ENCODE measurements at places on chromosomes 3 and 15.

DNA sequence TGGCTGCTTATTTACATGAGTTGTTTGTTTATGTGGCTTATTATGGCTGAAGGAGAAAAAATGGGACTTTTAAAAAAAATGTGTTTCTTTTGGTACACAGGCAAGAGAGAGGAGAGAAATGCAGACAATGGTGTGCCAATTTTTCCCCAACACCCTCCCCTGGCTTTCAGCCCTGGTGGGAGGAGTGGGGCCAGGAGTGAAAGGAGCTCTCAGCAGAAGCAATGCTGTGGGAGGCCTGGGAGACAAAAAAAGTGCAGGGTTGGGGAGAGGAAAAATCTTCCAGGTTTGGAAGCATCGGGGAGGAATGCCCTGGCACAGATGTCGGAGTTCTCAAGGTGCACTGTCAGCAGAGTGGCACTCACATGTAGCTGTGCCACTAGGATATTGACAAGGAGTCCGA lies 117.7 kb upstream of the FOXB1 start:
- DNase-seq, result no peak

- no peak for DNase-seq
Measured at GRCh38 chr3:126537116-126537729, 13.3 kb downstream of the CHST13 start.

DNA sequence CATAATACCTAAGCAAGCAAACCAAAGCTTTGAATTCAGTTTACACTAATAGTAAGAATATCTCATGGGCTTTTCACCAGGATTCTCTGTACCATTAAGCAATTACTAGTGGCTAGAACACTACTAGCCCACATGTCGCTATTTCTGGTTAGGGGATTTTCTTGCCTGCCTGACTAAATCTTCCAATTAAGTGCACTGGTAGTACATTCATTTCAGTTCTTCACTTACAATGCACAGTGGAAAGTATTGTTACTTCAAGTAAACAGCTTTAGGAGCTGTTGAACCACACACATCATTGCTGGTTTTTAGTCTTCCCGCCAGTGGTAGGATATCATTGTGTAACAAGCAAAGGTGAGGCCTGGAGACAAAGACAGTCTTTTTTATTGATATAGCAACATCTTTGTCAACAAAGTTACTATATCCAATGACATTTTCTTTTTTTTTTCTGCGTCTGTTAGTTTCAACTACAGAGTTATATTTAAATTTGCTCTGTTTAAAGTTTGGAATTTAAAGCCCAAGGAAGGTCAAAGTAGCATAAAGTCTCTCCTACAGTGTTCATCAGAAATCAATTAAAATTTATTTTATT lies 826.8 kb upstream of the NR2F2 start:
- DNase-seq, result no peak

DNA sequence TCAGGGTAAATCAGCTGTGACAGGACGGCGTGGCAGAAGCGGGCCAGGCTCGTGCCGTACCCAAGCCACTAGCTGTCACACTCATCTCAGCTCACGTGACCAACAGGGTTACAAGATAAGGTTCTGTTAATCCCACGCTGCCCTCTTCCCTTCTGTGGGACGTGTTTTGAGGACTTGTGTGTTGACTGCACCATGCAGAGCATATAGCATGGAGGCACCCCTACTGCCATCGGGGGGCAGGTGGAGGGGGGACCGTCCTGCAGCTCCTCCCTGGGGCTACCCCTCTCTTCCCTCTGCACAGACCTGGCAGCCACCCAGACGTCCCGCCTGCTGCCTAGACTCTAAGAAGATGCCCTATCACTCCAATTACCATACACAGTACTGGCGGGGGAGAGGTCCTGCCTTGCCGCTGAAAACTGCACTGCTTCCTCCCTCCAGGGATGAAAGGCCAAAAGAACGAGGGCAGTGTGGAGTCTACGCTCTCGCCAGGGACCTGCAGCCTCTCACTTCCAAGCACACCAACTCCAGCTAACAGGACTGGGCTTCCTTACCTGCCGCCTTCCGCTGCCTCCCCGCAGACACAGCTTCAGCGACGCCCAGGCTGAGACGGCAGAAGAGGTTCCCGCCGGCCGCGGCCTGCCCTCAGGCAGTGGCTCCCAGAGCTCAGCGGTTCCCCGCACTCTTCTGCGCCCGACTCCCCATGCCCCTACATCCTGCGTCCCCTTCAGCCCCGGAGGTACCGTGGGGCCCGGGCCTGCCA lies at the start of gene TNK2:
Gene TNK2, minus strand, starts transcription at position 618 of the 760 bp plus-strand sequence. CDS start 19,963 bp downstream, outside the sequence.
- peak; percentile 52 for DNase-seq

DNA sequence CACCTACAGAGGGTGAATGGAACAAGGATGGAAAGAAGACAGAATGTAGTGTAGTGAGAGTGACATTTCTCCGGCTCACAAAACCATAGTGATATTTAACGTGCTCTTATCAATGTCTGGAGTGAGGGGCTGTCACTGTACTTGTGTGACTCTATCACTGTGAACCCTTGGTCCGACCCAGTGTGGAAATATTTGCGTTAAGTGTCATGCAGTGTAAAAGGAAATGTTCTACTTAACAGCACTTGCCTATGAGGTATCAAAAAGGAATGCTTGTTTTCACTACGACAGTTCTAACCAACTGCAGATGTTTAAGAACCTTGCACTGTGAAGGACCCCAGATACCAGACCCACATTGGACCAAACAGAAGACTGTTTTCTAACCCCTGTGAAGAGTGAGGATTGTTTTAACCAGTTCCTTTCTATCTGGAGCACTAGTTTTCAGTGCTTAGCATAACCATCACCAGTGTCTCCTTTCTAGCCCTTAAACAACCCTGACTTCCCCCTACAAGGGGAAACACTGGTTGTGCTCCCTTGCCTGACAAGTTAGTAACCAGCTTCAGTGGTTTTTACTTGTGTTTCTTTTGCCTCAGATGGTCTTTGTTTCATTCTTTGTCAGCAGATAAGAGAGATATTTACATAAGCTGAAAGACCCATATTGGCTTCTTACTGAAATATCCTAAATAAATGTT lies 144.7 kb upstream of the ABHD17C start:
- DNase-seq, result no peak

DNA sequence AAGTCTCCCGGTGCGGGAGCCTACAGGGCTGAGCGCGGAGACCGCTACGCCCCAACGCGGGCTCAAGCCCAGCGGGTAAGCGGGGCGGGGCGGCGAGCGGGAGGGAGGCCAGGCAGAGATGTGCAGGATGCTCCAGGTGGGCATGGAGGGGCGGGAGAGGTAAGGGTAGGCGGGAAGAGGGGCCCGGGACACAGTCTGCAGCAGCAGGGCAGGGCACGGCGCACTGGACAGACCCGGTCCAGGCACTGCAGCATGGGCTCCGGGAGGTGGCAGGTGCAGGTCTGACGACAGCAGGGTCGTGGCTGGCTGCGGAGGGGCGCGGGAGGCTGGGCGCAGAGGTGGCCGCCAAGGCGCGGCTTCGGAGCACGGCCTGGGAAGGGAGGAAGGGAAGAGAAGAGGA lies 102.8 kb downstream of the GABRB3 start:
- no peak for DNase-seq

- DNase-seq, result no peak
Measured at GRCh38 chr3:58801541-58801940, 135.0 kb upstream of the FAM3D start.

- DNase-seq, result no peak
Measured at GRCh38 chr3:12027184-12027846, 23.1 kb downstream of the SYN2 start.

GRCh38 chr3:55658270-55658669 lies 171.2 kb upstream of the WNT5A start:
- DNase-seq, result no peak

DNA sequence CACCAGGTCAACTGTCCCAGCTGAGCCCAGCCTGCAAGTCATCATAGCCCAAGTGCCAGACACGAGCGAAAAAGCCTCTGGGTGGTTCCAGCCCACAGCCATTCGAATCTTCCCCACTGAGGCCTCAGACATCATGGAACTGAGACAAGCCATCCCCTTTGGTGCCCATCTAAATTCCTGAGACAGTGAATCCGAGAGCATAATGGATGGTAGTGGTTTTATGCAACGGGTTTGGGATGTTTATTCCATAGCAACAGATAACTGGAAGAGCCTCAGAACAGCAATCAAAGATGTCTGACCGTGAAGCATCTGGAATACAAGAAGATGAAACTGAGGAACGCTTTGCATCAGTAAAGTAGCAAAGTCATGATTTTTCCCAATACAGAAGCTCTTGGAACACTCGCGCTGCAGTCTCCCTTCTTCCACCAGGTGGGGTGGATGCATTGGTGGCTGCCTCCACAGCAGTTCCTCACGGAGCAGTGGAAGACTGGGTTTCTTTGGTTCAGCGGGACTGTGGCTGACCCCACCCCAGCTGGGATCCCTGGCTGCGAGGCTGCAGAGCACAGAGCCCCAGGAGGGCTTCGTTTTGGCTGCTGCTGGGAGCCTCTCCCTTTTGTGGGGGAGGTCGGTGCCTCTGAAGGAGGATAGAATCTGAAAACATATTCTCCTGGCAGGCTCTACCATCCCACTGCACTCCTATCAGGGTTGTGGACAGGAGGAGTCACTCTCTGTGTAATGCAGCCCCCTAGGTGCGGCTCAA lies 26.4 kb upstream of the PDE8A start:
- DNase-seq, result peak; percentile 13

DNA sequence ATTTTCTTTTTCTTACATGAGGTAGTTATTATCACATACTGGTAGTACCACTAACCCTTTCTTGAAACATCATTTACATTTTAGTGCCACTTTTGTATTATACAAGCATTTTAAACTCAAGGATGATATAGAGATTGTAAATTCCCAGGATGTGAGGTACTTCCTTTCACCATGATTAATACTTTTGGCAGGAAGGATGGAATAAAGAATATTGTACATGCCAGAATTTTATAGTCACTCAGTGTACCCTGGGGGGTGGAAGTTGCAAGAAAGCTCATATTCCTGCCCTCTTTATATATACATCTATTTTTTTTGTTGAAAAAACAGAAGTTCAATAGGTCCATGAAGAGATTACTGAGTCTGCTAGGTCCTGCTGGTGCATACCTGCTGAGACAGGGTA lies 141.0 kb upstream of the PLSCR5 start:
- no peak for DNase-seq

- no peak for DNase-seq
Measured at GRCh38 chr15:57554063-57554811, 37.5 kb upstream of the MYZAP start.

DNA sequence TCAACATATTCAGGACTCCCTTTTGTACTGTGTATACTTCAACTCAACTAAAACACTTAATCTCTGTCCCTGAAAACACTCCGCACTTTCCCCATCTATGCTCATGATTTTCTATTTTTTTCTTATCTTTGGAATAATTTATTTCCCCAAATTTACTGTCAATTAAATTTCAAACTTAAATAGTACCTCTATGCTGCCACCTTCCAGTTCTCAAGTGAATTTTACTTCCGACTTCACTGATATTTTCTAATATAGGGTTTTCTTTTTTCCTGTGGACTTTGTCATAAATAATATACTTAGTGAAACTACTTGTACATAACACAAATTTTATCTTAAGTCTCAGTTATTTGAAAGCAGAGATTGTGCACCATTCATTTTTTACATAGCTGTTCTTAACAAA lies 1303.3 kb downstream of the OTOL1 start:
- DNase-seq, result no peak

GRCh38 chr15:32904448-32904847 lies 186.6 kb downstream of the GREM1 start:
- no peak for DNase-seq

DNA sequence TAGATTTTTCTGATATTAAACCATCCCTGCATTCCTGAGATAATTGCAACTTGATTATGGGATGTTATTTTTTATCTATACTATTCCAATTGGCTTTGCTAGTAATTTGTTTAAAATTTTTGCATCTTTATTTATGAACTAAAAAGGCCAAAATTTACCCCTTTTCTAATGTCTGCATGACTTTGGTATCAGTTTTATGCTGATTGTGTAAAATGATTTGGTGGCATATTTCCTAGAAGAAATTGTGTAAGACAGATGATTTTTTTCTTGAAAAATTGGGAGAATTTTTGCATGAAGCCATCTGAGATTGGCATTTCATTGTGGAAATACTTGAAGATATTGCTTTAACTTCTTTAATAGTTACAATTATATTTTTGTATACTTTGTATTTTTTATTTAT lies 183.8 kb upstream of the TBL1XR1 start:
- no peak for DNase-seq

DNA sequence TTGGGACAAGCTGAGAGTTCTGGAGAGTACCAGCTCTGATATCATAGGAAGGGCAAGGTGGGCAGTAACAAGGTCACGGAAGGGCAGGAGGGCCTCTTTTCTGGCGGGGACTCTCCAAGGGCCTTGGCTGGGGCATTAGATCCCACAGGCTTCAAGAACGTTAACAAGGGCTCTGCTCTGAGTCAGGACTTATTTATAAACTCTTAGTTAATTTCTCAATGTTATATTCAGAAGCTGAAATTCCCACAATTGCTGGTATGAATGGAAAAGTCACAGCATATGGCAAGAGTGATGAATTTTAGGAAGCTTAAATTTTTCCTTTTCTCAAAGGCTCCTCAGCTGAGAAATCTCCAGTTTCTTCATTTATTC lies 320.2 kb upstream of the TBC1D5 start:
- no peak for DNase-seq

DNA sequence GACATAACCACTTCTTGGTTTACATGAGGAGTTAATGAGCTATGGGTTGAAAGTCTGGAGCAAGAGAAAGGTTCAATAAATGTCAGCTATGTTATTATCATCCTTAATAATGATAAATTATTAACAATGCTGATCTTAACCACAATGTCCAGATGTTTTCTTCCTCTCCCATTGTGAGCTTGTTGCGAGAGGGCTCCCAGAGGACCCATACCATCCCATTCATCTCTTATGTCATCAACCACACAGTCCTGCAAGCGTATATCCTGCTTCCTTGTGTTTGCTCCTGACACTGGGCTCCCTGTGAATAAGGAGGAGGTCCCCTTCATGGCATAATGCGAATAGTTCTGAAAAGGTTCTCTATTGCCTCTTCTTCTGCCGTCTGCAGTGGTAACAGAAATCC lies 266.8 kb downstream of the TLE3 start:
- DNase-seq, result no peak

GRCh38 chr3:57464801-57465200 lies 79.3 kb downstream of the DNAH12 start:
- no peak for DNase-seq

GRCh38 chr15:44661576-44661975 lies 1.9 kb downstream of the SPG11 start:
- no peak for DNase-seq

GRCh38 chr3:28317438-28318022 lies 31.0 kb upstream of the ZCWPW2 start:
- no peak for DNase-seq

DNA sequence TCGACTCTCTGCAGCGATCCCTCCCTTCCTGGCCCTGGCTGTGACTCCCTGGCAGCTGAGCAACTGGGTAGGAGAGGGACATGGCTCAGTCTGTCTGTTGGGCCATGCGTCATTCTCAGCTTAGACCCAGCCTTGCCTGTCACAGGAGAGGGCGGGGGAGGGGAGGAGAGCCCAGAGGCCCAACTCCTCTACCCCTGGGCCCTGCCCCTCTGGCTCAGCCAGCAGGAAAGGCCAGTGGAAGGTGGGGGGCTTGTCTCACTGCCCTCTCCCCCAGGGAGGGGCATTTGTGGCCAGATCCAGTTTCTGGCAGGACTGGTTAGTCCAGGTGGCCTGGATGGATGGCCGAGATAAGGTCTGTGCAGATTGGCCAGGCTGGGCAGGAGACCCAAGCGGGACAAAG lies 31.6 kb downstream of the DNAJB8 start:
- DNase-seq, result no peak

Data from activated effector memory CD4-positive, alpha-beta T cell treated with Interleukin-2 at 50 U/mL for 16 hours (primary cell).